M059J (cell line): ENCODE measurements at places on chromosomes 6 and 20.

- DNase-seq: no peak
These were observed 17.8 kb upstream of the TAGAP start for GRCh38 chr6:159062564-159062945.

DNA sequence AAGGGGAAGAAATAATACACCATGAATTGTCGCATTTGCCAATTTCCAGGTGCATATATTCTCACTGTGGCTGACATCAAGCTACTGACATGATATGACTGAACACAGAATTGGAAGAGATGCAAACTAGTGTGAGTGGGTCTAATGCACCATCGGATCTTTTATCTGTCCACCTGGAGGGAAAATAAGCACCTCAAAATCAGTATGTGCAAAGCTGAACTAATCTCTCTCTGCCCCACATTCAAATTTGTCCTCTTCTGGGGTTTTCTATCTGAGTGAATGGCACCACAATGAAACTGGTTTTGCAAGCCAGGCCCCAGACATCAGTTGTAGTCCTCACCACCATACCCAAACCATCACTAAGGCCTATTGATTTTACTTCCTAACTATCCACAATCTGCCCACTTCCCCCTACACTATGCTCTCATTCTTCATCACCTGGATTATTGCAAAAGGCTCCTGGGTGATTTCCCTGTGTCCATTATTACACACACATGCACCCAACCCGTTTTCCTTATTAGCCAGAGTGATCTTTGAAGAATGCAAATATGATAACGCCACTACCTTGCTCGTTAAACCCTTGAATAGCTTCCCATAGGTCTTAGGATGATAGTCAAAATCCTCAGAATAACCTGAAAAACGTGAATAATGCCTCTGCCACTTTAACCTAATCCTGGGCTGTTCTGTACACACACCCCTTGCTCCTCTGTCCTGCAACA lies 159.0 kb upstream of the GMDS start:
- DNase-seq: no peak

DNA sequence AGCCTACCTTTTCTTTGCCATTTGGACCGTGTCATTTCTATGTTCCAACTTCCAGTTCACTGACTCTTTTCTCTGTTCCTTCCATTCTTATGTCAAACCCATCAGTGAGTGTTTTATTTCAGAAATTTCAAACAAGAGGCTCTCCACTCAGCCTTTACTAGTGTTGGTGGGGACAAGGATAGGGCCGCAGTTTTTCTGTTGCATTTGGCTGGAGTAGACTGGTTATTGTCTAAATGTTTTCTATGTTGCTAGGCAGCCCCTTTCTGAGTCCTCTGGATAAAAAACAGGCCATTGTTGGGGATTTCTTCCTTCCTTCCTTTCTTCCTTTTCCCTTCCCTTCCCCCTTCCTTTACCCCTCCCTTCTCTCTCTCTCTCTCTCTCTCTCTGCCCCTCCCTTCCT lies 288.6 kb downstream of the PRKN start:
- no peak for DNase-seq

GRCh38 chr20:52083627-52084232 lies 107.8 kb downstream of the ZFP64 start:
- peak; percentile 72 for DNase-seq

DNA sequence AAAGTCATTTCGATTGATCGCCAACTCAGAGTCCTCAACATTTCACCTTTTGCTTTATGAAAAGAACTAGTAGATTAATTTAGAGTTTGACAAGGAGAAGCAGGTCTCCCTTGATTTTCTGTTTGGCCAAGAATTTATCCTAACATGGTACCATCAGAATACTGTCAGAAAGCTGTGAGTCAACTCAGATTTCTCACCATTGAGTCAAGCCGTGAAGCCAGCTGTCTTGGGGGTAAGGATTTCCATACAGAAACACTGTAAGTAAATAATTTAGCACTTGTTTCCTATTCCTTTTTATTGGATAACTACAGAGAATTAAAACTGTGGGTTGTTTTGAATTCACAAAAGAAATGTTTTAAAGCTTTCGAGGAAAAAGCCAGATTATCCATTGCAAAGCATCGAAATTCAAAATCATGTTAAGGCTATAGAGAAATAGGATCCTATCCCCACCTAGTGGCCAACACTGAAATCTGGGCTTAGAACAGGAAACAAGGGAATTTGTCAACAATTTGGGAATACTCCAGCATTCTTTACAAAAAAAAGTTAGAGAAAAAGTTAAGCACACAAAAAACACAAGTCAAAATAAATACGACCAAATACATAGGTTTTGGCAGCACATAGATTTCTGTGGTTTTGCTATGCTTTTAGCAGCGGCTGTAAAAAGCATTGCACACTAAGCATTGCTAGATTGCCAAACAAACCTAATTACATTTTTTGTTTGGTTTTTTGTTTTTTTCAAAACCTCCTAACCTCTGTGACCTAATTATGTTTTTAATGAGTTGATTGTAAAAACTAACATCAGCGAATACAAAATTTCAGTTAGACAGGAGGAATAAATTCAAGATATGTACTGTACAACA lies 44.2 kb downstream of the COL11A2 start:
- peak; percentile 63 for DNase-seq

DNA sequence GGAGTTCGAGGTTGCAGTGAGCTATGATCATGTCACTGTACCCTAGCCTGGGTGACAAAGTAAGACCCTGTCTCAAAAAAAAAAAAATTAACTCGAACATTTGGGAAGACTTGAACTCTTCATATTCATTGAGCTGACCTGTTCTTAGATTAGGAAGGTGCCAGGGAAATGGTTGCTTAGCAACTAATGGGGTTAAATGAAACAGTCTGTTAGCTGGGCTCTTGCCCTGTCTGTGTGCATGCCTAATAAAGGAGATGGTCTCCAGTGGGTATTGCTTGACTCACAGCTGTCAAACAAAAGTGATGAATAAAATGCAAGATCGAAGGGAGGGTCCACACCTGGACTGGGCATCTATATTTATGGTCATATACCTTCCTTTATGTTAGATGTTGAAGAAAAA lies 101.8 kb downstream of the KLHL32 start:
- no peak for DNase-seq

- DNase-seq: peak; percentile 77
These were observed 8.0 kb upstream of the UBE2J1 start for GRCh38 chr6:89360415-89360999.

DNA sequence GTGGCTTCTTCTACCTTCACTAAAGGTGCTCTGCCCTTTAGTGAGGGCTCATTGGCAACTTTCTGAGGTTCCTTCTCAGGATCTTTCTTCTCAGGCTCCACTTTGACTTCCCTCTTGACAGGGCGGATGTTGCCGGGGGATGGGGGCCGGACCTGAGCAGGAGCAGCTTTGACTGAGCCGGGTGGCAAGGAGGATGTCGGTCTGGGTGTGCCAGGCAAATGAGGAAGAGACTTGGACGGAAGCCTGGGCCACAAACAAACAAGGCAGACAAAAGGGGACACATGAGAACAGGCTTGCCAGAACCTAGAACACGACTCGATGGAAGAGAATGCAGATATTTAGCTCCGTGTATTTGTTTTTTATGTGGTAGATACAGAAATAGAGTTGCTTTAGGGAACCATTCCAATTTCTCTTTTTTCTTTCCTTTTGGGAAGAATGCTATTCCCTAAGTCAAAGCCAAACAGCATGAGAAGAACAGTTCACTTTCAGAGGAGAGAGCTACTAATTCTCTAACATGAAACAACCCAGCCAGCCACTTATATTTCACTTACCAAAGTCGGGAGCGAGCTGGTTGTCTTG lies 76.2 kb upstream of the BCLAF1 start:
- no peak for DNase-seq

DNA sequence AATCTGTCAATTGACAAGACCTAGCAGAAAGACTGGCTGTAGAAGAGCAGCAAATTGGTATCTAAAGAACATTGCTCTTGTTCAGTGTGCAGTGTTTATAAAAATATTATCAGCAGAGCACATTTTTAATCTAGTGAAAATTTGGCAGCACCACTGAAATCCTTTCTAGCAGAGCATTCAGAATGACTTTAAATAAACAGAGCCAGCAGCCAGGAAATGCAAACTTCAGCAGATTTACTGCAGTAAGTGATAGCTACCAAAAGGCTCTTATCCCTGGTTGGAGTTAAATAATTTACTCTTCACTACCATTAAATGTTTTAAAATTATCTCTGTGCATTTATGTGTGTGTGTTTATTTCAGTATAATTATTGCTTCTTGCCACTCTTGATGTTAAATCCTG lies 590.9 kb upstream of the CITED2 start:
- DNase-seq: peak; percentile 54

GRCh38 chr6:101422811-101423210 lies 29.3 kb downstream of the GRIK2 start:
- DNase-seq: no peak

- DNase-seq: no peak
These were observed 939.5 kb downstream of the EPHA7 start for GRCh38 chr6:92479831-92480230.

GRCh38 chr6:2216794-2217383 lies 28.5 kb downstream of the GMDS start:
- DNase-seq: no peak

- DNase-seq: no peak
These were observed 783.7 kb downstream of the FRK start for GRCh38 chr6:115276881-115277565.

DNA sequence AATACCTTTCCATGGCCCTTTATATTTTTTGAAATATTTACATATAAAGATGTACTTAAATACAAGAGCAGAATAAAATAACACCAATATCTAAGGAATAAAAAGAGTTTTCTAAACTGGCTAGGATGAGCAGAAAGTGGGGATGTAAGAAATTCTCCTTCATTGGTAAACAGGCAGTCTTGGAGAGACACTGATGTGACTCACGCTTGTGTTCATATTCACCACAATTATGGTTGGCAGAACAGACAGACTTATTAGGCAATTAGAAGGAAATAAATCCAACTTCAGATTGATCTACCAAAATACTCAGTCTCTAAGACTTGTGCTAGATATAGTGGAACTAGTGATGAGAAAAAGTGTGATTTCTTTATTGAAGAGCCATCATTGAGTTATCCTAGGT lies 463.7 kb downstream of the CDC5L start:
- DNase-seq: peak; percentile 52

GRCh38 chr6:99189823-99190721 lies 159.4 kb downstream of the FAXC start:
- DNase-seq: no peak
